ENCODE measurements at places on chromosomes 6 and 20.

DNA sequence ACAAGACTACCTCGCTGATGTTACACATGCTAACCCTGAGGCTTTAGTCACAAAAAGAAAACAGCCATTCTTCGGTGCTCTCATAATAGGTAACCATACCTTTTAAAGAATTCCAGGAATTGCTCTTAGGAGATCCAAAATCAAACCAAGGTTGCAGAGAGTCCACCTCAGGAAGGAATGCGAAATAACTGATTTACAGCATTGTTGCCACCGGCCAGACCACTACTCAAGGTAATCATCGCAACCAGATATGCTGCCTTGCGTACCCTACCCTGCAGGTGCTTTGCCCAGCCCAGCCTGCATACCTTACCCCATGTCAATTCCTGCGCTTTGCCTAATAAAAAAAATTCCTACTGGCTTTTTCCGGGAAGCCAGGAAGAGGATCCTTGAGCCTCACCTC is 27.0 kb downstream of the NUP153 start:
- DNase-seq, result no peak

DNA sequence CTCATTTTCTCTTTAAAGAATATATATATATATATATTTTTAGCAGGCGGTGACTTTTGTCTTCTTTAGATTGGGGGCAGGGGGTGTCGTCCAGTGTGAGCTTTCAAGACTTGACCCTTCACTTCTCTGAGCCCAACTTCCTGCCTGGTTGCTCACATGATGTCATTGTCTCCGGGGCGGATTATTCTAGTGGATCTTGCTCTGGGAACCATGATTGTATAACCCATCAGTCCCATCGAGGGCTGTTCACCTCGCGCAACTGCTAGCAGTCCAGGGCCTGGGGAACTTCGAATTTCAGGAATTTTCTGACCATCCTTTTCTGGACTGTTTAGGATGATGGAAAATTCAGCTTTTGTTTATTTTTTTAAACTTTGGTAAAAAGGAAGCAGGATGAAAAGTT is 1.0 kb downstream of the IGF2R start:
- DNase-seq, result no peak

DNA sequence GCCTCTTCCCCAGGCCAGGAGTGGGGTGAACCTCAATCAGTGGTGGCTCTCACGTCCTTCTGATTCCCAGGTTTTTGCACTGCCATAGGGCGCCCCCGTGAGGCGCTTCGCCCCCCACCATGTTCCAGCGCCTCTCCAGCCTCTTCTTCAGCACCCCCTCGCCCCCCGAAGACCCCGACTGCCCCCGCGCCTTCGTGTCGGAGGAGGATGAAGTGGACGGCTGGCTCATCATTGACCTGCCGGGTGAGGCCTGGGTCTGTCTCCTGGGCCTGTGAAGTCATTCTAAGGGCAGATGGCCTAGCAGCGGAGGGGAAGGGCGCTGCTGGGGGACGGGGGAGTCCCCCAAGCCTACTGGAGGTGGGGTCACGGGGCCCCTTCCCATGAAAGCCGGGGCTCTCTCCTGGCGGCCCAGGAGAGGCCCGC is 4.5 kb downstream of the TP53INP2 start:
- DNase-seq, result no peak

DNA sequence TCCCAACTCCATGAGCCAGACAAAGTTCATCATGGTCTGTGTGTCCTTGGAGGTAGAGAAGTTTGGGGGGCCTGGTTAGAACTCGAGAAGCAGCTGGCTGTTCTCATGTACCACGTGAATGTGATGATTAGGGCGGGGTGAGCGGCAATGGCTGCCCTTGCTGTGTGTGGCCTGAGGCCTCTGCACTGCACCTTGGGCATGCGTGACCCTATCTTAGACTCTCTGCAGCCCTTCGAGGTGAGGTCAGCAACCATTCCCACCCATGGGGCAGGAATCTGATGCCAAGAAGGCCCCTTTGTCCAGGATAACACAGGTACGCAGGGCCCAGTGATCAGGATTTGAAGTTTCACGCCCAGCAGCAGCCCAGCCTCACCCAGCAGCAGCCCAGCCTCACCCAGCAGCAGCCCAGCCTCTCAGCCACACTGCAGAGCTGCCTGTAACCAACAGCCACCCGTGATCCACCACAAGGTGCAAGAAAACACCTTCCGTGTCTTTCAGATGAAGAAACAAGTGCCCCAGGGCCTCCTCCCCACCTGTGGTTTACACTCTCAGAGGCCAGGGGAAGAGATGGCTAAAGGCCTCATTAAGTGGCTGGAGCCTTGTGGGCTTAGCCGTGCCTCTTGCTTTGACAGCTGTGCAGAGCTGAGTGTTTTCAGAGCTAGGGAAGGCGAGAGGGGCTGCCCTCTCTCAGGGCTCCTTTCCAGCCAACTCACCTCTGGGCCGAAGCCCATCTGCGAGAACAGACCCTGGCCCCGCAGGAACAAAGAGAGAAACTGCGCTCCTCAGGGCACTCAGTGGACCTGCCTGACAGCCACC is 195.2 kb upstream of the CDH4 start:
- no peak for DNase-seq

- DNase-seq, result no peak
Measured at GRCh38 chr6:5730585-5731263, 276.0 kb downstream of the NRN1 start.

Data from stimulated activated CD4-positive, alpha-beta T cell treated with anti-CD3 and anti-CD28 coated beads, TNF-alpha, amount 100 ng/mL, for 24 hours (primary cell).